Spinal cord (tissue), 10 donors: ENCODE measurements at places on chromosomes 5 and 9. TPM values are rescaled to one million over a fixed set of nuclear protein-coding genes. Genes with fewer than 3 reads are reported as not detected.

TRIM14 gene
- total RNA-seq, result 2.5 TPM

TAF1L gene
- total RNA-seq, result 0.06 TPM

SLC34A3 gene
- not detected for total RNA-seq

BTNL3 gene
- total RNA-seq, result not detected

CTXN3 gene
- 21.4 TPM for total RNA-seq

TSSK1B gene
- 0.10 TPM for total RNA-seq
